ENCODE measurements at places on chromosomes 2 and 18.

DNA sequence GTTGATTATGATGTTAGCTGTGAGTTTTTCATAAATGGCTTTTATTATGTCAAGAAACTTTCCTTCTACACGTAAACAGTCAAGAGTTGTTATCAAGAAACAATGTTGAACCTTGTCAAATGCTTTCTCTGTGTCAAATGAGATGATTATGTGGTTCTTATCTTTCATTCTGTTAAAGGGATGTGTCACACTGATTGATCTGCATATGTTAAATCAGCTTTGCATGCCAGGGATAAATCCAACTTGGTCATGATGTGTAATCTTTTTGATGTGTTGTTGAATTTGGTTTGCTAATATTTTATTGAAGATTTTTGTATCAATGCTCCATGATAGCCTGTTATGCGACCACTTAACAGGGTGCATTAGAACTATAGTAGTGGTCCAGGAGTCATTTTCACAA is 107.3 kb downstream of the C1QL2 start:
- DNase-seq, result no peak

- DNase-seq, result peak; percentile 72
Measured at GRCh38 chr18:31101183-31102024, 817 bp downstream of the DSC2 start.

- DNase-seq, result no peak
Measured at GRCh38 chr2:63764630-63765029, 77.1 kb upstream of the UGP2 start.

DNA sequence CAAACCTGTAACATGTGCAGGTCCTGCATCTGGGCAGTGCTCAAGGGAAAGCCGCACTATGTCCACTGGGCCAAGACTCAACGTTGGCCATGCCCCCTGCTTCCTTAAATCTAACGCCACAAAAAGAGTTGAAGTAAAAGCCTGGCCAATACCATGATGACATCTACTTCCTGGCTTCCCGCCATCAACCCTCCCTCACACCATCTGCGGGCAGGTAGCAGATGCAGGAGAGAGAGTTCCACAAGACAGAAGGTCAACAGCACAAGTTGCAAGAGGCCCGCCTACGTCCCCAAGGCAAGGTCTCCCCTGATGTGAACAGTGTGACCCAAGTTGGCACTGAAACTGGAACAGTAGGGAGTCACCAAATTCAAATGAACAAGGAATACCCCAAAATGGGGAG is 48.4 kb downstream of the ABCG8 start:
- no peak for DNase-seq
